ENCODE measurements at places on chromosomes 2 and 18.

- no peak for DNase-seq
Observed at GRCh38 chr2:189954989-189955388, 107.5 kb downstream of the MSTN start.

DNA sequence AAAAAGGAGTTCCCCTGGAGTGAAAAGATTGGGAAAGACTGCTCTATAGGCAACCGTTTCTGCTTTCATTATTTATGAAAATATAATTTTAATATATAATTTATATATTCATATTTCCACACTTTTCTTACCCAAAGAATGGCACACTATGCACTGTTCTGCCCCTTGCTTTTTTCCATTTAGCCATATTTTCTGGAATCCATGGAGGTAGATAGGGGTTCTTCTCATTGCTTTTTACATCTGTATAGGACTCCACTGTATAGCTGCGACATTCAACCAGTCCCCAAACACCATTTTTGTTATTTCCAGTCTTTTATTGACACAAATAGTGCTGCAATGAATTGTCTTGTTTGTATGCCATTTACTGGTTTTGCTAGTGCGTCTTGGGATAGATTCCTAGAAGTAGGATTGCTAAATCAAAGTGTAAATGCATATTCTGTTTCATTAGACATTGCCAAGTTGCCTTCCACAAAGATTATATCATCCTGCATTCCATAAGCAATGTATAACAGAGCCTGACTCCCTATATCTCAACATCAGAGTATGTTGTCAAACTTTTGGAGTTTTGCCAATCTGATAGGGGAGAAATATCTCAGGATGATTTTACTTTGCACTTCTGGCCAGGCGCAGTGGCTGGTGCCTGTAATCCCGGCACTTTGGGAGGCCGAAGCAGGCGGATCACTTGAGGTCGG is 26.6 kb upstream of the TCF7L1 start:
- no peak for DNase-seq

GRCh38 chr2:114316532-114317300 is 125.7 kb upstream of the DPP10 start:
- no peak for DNase-seq

- no peak for DNase-seq
Observed at GRCh38 chr2:229431327-229431954, 160.4 kb upstream of the PID1 start.

GRCh38 chr18:1018181-1018681 is 113.6 kb downstream of the ADCYAP1 start:
- no peak for DNase-seq

GRCh38 chr2:219292616-219293015 is 13.4 kb downstream of the DNAJB2 start:
- DNase-seq, result no peak

- DNase-seq, result no peak
Observed at GRCh38 chr2:69026691-69027459, 13.9 kb downstream of the ANTXR1 start.

- DNase-seq, result no peak
Observed at GRCh38 chr2:220277445-220277975, 650.1 kb downstream of the SLC4A3 start.

DNA sequence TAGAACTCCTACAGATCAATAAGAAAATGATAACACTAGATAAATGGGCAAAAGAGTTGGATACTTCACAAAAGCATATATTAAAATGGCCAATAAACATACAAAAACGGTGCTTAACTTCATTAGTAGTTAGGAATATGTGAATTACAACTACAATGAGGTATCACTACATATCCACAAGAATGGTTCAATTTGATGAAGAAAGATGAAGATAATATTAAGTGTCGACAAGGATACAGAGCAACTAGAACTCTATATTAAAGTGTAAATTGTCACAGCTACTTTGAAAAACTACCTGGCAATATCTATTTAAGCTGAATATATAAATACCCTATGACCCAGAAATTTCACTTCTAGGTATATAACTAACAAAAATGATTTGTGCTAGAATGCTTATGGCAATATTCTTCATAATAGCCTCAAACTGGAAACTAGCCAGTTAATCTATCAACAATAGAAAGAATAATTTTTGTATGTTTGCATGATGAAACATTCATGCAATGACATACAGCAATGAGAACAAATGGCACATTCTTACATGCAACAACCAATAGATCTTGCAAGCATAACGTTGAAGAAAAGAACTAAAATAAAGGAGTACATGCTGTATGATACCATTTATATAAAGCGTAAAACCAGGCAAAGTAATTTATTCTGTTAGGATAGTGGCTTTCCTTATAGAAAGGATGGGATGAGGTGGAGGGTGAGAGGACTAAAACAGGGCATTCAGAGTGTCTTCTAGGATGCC is 290.2 kb upstream of the SESTD1 start:
- DNase-seq, result no peak

DNA sequence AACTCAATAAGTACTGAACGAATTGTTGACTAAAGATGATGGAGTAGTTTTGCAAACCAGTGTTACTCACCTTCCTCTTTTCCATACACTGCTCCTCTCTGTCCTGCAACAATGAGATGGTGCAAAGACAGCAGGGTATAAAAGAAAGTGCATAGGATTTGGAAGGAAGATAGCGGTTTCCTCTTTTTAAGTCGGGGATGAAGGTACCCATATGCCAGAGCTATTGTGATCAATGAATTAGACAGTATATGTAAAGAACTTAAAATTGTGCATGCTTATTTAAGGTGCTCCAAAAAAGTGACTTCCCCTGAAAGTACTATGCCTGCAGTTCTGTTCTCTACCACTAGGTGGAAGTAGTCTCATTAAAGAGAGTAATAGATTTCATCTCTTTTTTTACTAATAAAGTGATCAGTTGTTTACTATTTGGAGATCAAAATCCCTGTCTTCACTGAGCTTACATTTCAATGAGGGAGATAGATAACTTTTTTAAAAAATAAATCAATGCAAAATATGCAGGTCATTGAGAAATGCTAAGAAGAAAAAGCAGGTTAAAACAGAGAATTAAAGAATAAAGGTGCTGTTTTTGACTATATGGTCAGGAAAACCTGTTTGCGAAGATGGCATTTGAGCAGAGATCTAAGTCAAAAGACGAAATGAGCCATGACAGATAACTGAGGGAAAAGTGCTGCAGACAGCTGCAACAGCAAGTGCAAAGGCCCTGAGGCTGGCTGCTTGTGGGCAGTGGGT is 339.7 kb upstream of the SLC14A2 start:
- no peak for DNase-seq

DNA sequence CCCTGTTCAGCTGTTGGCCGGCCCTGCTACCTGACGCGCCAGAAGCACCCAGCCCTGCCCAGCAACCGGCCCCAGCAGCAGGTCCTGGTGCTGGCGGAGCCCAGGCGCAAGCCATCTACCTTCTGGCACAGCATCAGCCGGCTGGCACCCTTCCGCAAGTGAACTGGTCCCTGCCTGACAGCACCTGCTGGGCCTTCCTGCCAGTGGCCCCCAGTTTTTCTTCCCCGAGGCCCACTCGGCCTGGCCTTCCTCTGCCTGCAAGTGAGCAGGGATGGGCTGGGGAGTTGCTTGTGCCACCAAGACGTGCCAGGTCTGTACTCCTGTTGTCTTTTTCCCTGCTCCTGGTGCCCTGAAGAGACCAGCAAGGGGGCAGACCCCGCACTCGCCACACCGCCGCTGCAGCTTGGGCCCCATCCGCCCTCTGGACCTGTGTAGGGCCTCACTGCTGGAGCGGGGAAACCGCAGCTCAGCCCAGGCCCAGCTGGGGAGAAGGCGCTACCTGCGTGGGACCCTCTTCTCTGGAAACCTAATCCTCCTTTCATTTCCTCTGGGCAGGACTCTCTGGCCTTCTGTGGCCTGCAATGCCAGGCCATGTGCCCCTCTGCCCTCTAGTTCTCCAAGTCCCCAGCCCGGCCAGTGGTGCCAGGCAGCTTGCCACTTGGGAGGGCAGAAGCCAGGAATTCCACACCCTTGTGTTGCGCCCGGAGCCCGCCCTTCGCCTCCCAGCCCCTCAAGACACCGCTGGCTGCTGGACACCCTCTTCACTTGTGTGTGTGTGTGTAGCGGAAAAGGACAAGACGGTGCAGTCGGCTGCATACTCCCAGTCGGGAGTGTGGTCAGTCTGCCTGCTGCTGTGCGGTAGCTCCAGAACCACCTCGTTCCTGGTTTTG is 47.0 kb downstream of the FAM168B start:
- no peak for DNase-seq

DNA sequence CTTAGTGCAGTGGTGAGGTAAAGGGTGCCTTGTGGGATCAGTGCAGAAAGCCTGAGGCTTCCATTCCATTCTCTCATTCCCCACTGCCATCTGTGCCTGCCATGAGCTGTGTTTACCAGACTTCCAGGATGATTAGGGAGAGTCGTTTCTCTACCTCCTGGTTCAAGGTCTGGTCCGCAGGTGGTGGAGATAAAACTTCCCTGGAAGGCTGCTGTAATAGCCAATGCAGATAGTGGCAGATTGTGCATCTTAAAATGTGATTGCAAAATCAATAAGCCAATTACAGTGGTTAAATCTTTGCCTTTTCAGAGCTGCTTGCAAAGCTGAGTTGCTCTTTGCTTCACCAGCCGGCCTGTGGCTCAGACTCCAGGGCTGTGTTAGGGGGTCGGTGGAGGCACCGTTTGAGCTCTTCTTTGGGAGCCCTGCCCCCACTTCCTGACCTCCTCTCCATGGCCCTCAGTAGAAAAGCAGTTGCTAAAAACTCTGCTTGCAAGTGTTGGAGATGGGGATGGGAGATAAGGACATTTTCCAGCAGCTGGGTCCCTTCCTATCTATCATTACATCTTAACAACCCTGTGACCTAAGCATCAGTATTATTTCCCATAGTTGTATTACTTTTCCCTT is 95.2 kb upstream of the HS6ST1 start:
- no peak for DNase-seq

DNA sequence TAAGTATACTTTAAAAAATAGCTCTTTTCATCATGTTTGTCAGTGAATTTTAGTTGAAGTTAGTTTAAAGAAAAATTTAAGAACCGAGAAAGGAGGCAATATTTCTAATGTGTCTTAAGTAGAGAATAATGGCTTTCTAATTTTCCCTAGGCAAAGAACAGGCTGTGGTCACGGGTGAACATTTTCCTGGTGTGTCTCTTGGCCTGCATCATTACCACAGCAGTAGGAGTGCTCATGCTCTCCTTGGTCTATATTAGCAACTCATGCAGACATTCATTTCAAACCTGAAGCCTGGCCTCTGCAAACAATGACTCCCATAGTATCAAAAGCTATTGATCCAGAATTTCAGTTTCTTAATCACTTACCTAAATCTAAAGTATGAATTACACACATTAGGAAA is 57.4 kb downstream of the C18orf54 start:
- DNase-seq, result no peak

DNA sequence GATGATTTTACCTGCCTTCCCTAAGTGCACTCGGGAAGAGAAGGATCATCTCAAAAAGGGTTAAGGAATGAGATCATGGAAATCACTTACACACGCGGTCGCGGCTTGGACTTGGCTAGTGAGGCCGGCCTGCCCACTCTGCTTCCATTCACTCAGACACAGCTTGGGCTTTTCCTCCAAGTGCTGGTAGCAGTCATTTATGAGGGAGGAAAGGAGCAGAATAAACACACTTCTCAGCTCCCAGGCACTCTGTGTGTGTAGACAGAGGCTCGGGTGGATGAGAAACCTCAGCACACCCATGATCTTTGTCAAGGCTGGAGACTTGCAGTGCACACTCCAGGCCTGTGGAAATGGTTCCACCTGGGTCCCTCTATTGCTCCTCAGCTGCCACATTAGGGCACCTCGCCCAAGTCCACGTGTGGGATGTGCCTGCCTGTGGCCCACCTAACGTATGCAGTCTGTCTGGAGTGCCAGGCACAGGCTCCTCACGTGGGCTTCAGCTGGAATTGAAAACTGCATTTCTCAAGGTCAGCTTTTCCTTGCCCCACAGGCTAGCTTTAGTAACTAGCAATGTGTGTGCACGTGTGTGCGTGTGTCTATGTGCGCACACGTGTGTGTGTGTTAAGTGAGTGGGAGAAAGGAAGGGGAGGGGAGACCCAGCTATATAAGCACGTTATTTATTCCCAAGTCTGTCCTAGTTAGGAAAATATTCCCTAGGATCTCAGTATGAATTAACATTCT is 288.4 kb downstream of the SOX11 start:
- no peak for DNase-seq

DNA sequence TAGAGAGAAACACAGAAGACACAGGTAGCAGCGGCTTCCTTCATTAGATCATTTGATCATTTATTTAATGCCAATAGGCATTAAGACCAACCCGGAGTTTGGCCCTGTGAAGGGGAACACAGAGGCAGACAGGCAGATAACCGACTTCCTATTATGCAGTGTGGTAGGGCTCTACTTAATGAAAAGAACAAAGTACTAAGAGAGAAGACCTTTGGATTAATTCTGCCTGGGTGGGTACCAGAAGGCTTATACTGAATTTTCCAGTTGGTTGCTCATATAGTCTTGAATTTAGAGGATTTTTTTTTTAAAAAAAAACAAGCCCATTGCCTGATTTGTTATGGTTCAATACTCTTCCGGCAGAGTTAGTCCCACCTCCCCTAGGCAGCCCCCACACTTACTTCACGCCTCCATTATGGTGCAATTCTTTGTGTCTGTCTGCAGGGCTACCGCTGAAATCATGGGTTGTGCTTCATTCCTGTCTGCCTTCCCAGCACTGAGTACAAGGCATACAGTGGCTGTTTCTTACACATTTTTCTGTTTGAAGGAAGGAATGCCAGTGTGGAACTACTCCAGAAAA is 244.3 kb upstream of the APCDD1 start:
- DNase-seq, result no peak

GRCh38 chr2:45567974-45568789 is 42.9 kb downstream of the SRBD1 start:
- no peak for DNase-seq

- no peak for DNase-seq
Observed at GRCh38 chr2:21229302-21229701, 105.5 kb downstream of the TDRD15 start.

GRCh38 chr2:70708376-70709199 is 59.4 kb downstream of the ADD2 start:
- no peak for DNase-seq

DNA sequence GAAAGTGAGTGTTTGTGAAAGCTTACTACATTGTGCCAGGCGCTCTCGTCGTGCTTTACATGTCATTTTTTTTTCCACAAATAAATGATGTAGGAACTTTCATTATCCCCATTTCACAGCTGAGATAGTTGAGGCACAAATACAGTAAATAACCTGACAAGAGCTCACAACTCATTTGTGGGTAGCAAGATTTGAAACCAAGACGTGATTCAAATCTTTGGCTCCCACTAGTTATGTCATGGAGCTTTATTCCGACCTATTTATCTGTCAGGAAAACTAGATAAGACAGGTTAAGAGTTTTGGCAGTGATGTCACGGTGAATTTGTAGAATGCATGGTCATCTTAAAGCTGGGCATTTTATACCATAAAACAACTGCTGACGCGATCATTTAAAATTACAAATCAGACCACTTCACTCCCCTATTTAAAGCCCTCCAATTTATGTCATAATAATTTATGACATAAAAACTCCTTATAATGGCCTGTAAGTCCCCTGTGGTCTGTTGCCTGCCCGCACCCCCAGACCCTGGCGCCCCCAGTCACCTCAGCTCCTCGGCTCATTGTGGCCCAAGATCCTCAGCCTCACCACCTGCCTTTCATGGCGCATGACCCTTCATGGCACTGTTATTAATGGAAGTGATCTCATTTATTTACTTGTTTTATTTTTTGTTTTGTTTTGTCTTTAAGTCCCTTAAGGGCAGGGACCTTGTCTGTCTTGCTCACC is 678 bp upstream of the ZNF24 start:
- no peak for DNase-seq
